Mesothelial cell of epicardium (in vitro differentiated cells): ENCODE measurements at places on chromosomes 13 and 19. TPM values are rescaled to one million over a fixed set of nuclear protein-coding genes. Genes with fewer than 3 reads are reported as not detected.

LILRA2 gene
- total RNA-seq, result not detected in 3 replicates

DPF1 gene
- 3.9 to 4.2 TPM (median 4.0 TPM) in 3 replicates for total RNA-seq

RXFP2 gene
- 0.35 to 0.59 TPM (median 0.45 TPM) in 3 replicates for total RNA-seq

- no peak overlapping the region for H3K4me3 ChIP-seq
- peaks cover 6% of the 10 kb centered on the region for H3K4me1 ChIP-seq
- no peak overlapping the region for H3K27ac ChIP-seq
- no peaks in the 10 kb centered on the region for H3K27me3 ChIP-seq
Observed at GRCh38 chr13:67217880-67218279, 12.3 kb downstream of the PCDH9 start.

DNA sequence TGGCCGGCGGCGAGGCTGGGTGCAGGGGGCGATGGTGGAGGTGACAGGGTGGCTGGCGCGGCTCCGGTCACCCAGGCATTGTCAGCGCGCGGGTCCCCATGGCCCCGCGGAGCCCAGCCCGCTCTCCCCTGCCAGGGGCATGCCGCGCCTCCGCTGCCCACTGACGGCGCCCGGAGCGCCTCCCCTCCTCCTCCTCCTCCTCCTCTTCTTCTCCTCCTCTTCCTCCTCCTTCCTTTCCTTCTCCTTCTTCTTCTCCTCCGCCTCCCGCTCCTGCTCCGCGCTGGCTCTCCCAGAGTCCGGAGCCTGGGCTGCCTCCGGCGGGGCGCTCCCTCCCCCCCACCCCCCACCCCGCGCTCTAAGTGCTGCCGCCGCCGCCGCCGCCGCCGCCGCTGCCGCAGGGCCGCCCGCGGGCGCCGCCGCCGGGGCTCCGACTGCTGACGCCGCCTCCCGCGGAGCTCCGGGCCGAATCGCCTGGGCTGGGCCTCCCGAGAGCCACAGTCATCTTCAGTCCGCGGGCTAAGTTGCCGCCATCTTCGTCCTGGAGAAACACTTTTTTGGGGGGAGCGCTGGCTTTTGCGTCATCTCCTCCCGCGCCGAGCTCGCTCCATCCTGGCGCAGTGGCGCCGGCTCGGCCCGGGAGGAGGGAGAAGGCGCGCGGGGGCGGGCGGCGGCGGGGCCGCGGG lies 348.3 kb downstream of the LIG4 start:
- no peak overlapping the region for H3K27ac ChIP-seq
- H3K36me3 ChIP-seq, result no peaks in the 10 kb centered on the region
- DNase-seq, result no peak
- H3K4me3 ChIP-seq, result peak overlapping the region; percentile 88
- H3K27me3 ChIP-seq, result peaks cover 83% of the 10 kb centered on the region

DNA sequence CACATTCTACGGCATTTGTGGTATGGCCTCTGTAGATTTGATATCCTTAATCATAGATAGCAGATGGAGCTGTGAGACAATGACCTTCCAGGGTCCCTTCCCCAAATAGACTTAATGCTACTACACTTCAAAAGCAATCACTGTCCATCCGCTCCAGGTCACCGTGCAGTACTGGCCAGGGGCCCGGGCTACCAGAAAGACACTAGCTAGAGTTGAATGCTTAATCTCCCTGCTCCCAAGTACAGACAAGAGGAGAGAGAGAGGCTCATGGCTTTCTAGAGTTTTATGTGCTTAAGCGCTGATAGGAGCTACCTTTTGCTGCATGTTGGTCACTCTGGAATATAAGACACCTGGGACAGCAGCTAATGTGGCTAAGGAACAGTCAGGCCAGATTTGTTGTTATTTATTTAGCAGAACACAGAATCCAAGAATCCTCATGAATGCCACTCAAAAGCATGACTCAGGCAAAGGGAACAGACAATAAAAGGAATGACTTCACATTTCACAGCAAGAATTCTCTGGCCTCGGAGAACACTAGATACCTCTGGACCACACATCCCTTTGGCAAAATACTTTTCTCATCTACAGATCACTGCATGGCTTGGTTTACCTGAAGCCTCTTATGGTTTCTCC lies 165.0 kb downstream of the LACC1 start:
- no peaks in the 10 kb centered on the region for H3K36me3 ChIP-seq
- H3K27me3 ChIP-seq, result peaks cover 9% of the 10 kb centered on the region
- H3K27ac ChIP-seq, result no peak overlapping the region

GRCh38 chr13:45752510-45752909 lies 50.4 kb downstream of the CBY2 start:
- no peak overlapping the region for H3K4me3 ChIP-seq
- no peaks in the 10 kb centered on the region for H3K36me3 ChIP-seq
- peaks cover 60% of the 10 kb centered on the region for H3K27me3 ChIP-seq
- peaks cover 12% of the 10 kb centered on the region for H3K4me1 ChIP-seq

DNA sequence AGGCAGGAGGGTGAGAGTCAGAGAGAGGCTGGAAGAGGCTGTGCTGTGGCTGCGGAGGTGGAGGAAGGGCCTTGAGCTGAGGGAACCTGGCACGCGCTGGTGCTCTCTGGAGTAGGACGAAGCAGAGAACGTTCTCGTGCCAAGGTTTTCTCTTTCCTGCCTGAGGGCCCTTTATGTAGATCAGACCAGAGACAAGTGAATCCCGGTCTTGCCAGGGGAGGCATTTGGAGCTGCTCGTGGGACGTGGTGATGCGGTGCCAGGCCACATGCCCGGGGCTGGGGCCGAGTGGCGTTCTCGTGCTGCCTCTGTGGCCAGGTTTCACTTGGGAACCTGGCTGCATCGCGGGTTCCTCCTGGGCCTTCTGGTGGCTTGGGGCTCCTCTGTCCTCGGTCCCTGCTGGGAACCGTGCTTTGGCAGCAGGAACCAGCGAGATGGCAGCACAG lies 54.2 kb downstream of the KDM4B start:
- H3K4me1 ChIP-seq, result no peaks in the 10 kb centered on the region
- no peaks in the 10 kb centered on the region for H3K27me3 ChIP-seq
- no peak overlapping the region for H3K4me3 ChIP-seq
- no peak for DNase-seq
- peaks cover 6% of the 10 kb centered on the region for H3K36me3 ChIP-seq
- H3K27ac ChIP-seq, result no peak overlapping the region

GRCh38 chr13:52786766-52787165 lies 47.1 kb upstream of the CNMD start:
- H3K36me3 ChIP-seq, result no peaks in the 10 kb centered on the region
- peaks cover 8% of the 10 kb centered on the region for H3K4me1 ChIP-seq
- DNase-seq, result no peak
- no peak overlapping the region for H3K4me3 ChIP-seq
- H3K27ac ChIP-seq, result no peak overlapping the region
- H3K27me3 ChIP-seq, result no peaks in the 10 kb centered on the region

DNA sequence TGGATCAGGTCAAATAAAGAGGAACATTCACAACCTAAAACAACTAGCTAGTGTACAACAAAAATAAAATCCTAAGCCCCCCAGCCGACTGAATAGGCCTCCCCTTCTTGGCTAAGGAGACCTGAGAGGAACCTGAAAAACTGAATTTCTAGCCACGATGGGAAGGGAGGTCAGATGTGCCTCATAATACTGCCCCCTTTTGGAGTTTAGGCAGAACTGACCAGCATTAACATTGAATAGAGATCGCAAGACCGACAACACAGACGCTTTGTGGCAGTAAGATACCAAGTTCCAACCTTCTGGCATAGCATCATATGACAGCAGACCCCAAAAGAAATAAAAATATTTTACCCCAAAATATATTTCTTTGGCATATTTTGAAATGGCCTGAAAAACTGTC lies 15.9 kb downstream of the CBY2 start:
- no peak for DNase-seq
- H3K27ac ChIP-seq, result no peak overlapping the region
- H3K4me1 ChIP-seq, result peaks cover 12% of the 10 kb centered on the region
- no peak overlapping the region for H3K4me3 ChIP-seq
- H3K27me3 ChIP-seq, result peaks cover 12% of the 10 kb centered on the region
- no peaks in the 10 kb centered on the region for H3K36me3 ChIP-seq

DNA sequence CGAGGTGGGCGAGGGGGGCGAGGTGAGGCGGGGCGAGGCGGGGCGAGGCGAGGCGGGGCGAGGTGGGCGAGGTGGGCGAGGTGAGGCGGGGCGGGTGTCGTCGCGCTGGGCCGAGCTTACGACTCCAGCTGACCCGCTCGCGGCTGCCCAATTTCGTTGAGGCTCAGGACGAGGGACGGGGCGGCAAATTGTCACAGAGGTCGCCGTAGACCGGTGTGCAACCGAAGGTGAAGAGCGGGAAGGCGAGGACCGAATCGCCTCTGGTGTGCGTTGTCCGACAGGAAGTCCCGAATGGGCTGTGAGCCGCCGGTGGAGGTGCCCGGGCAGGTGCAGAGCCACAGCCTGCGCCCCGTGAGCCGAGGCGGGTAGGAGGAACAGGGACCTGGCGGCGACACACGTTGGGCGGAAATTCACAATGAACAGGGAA lies at the start of gene LACC1:
Gene LACC1, plus strand, starts transcription at position 150 of the 427 bp plus-strand sequence. CDS start 1,082 bp downstream, outside the sequence.
- peaks cover 18% of the 10 kb centered on the region for H3K27me3 ChIP-seq
- peak within 1 kb of the TSS; percentile 93 for H3K27ac ChIP-seq
- DNase-seq, result no peak
- H3K36me3 ChIP-seq, result no peaks in the 10 kb centered on the region
- peaks cover 28% of the 10 kb centered on the region for H3K4me1 ChIP-seq

DNA sequence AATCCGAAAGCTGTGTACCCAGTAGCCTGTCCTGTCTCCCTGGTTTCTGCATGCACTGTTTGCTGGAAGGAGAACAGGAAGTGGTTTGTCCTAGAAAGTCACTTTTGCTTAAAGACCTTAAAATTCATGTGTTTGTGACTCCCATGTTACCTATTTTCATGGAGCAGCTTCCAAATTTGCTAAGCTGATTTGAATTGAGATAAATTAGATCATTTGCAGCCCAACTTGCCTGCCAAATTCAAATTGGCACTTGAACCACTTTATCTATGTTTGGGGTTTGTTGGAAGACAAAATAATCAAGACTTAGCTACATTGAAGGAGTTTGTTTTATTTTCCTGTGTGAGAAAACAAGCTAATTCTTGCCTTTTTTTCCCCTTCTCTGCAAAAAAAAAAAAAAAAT lies 532.5 kb downstream of the DIAPH3 start:
- no peaks in the 10 kb centered on the region for H3K36me3 ChIP-seq
- H3K4me1 ChIP-seq, result peaks cover 6% of the 10 kb centered on the region
- H3K27me3 ChIP-seq, result no peaks in the 10 kb centered on the region

DNA sequence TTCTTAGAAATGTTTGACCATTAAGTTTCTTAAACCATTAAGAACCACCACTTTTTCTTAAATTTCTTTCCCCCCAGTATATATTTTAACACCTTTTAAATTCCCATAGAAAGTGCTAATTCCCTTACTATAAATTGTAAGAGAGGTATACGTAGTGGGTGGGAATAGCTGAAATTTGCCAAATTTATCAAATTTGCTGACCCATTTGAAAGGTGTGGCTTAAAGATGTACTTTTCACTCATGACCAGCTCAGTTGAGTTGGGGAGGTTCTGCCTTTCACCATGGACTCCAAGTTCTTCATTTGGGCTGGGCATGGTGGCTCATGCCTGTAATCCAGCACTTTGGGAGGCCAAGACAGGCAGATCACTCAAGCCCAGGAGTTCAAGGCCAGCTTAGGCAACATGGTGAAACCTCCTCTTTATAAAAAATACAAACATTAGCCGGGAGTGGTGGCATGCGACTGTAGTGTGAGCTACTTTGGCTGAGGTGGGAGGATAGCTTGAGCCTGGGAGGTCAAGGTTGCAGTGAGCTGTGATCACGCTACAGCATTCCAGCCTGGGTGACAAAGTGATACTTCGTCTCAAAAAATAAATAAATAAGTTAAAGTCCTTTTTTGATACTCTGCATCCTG lies 133.2 kb downstream of the MRPL57 start:
- H3K27ac ChIP-seq, result no peak overlapping the region
- no peak for DNase-seq
- no peaks in the 10 kb centered on the region for H3K4me1 ChIP-seq
- H3K36me3 ChIP-seq, result no peaks in the 10 kb centered on the region
- no peaks in the 10 kb centered on the region for H3K27me3 ChIP-seq

GRCh38 chr19:18737337-18737953 lies 53.7 kb downstream of the COMP start:
- peaks cover 11% of the 10 kb centered on the region for H3K4me1 ChIP-seq
- DNase-seq, result no peak
- H3K27ac ChIP-seq, result no peak overlapping the region
- no peaks in the 10 kb centered on the region for H3K36me3 ChIP-seq

DNA sequence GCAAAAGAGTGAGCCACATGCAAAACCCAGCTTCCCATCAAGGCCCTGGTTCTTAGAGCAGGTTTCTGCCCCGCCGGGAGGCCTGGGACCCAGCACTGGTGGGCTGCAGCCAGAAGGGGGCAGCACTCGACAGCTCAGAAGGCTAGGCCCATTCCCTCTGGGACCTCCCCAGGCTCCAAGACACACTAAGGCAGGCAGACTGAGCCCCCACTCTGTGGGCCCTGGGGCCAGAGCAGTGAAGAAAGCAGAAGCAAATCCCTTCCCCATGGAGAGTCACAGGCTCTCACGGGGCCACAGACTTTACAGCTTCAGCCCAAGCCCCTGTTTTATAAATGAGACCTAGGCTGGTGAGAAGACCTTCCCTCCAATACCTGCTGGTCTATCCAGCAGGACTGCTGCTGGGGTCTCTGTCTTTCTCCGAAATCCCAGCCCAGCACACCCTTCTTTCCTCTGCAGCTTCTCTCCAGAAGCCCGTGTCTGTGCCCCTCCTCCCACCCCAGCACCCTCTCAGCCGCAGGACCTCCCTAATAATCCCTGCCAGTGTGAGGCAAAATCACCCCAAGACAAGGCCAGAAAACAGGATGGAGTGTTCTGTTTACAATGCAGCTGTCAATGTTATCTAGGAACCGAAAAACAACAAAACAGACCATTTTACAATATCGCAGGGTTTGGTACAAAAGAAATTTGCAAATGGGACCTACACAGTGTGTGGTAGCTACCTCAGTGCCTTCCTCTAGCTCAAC lies 109.3 kb downstream of the ABCC4 start:
- no peaks in the 10 kb centered on the region for H3K27me3 ChIP-seq
- H3K27ac ChIP-seq, result no peak overlapping the region
- no peak overlapping the region for H3K4me3 ChIP-seq
- H3K4me1 ChIP-seq, result no peaks in the 10 kb centered on the region
- DNase-seq, result peak; percentile 90
